ENCODE measurements at places on chromosomes 4 and X.
A peak's percentile ranks its signal among the peaks of the same experiment; 100 is the strongest.

DNA sequence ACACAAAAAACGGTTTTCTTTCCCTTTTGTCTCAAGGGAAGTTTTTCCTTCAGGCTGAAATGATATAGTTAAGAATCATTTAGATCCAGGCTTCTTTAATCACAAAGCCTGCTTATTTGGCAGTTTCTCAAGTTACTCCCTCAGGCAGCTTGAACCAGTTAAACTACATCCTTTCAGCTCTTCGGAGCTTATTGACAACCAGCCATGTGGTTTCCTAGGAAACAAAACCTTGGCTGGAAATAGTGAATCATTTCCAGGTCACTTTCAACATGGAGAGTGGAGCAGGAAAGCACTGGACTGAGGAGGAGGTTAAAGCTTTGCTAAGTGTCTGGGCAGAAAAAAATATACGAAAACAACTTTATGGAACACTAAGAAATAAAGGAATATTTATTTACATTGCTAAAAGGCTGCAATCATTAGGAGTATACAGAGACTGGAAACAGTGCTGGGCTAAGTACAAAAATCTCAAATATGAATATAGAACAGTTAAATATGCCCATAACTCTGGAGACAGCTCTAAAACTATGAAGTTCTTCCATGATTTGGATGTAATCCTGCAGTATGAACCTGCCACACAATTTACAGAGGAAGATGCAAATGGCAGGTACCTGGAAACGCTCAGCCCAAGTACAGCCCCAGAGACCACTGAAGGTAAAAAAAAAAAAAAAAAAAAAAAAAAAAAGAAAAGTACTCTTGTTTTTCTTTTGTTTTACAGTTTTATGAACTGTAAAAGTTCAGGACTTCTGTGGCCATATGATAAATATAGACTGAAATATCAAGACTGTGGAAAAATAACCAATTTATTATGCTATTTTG, 23.2 kb upstream of the AASDH start:
- DNase-seq = peak; percentile 91

DNA sequence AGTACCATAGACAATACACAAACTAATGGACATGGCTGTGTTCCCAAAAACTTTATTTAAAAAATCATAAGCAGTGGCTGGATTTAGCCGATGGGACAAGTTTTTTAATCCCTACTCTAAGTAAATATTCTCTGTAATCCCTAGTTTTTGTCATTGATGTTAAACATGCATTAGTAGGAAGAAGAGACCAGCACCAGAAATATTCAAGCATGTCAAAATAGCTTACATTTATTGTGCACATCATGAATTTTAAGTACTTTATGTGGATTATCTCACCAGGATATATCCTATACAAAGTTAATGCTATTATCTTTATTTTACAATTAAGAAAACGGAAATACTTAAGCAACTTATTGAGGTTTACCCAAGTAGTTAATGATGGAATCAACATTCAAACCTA, 46.0 kb downstream of the HSPA4L start:
- DNase-seq = no peak

DNA sequence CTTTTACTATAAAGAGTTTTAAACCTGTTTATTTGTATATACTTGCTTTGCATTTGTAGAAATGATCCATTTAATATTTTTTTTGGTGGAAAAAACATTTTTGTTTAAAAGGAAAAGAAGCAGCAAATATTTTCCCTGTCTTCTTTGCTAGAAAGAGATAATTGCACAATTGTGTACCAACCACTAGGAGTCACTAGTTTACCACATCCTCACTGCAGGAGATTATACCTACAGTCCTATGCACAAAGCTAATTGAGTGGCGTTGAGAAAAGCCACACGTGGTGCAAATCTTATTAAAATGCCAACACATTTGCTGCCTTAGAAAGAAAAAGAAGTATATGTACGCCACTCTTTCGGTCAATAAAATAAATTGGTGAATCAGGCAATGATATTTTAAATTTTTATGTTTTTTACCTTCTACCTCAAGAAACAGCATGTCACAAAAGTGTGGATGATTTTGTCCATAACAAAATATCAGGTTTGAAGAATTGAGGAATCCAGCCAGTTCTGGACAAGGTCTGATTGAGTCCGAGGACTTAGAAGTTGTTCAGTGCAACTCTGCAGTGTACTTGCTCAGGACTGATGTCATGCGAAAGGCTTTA, 102.9 kb downstream of the GRXCR1 start:
- DNase-seq = no peak

DNA sequence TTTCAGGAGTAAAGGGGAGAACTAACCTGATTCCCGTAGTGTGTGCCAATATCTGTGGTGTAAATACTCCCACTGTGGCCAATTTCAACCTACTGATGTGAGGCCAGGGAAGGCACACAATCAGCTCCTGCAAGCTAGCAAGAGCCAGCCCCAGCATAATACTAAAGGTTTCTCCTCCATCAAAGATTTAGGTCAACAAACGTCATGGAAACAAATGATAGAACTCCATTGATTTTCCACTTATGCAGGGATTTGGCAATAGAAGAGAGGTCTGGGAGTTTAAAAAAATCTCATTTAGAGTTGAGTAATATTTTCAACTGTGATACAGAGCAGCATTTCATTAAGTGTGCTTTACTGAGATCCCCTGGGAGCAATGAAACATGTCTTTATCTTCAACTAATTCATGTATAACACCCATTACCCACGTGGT, 15.8 kb upstream of the VEGFD start:
- no peak for DNase-seq

DNA sequence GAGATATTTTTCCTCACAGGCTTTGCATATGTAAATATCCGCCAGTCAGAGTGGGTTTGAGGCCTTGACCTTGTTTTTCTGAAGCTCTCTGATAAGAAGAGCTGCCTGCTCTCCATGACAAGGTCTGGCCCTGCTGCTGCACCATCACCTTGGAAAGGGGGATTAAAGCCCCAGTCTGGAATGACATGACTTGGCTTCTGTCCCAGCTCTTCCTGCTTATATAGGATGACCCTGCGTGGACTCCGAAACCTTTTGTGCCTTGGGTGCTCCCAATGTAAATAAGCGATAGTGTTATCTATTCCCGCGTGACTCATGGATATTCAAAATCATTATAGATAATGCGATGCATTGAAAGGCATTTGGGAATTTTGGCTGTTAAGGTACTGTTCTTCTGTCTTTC, 139.3 kb downstream of the BMPR1B start:
- no peak for DNase-seq

DNA sequence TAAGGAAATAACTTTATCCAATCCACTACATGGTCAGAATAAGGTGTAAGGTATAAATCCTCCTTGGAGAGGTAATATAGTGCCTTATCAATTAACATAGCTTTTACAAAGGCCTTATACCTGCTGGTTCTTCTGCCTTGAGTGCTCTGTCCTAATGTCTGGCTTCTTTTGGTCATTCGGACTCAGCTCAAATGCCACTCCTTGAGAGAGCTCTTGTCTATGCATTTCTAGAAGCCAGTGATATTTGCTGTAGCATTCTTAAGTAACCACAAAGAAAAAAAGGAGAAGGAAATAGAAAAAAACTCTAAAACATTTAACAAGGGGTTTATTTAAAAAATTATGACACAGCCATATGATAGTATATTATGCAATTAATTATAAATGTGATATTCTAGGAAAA, 444.8 kb upstream of the SLIT2 start:
- DNase-seq = no peak

GRCh38 chrX:109372716-109373115, 109.2 kb downstream of the GUCY2F start:
- DNase-seq = no peak

DNA sequence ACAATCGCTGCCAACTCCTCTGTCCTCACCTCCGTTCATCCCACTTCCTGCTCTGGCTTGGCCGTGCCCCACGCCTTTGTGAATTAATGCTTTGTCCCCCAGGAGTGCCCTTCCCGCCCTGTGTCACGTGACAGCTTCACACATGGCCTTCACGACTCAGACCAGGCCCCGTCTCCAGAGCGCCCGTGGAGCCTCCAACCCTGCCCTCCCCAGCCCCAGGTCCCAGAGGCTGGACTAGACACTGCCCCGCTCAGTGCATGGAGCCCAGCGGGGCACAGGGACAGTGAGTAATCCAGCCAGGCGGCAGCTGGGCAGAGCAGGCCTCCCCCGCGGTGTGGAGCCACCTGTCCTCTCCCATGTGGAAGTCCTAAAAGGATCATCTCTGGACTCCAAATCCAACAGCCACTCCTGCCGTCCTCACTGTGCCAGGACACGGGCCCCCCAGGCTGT, 7.4 kb downstream of the ADRA2C start:
- peak; percentile 53 for DNase-seq

DNA sequence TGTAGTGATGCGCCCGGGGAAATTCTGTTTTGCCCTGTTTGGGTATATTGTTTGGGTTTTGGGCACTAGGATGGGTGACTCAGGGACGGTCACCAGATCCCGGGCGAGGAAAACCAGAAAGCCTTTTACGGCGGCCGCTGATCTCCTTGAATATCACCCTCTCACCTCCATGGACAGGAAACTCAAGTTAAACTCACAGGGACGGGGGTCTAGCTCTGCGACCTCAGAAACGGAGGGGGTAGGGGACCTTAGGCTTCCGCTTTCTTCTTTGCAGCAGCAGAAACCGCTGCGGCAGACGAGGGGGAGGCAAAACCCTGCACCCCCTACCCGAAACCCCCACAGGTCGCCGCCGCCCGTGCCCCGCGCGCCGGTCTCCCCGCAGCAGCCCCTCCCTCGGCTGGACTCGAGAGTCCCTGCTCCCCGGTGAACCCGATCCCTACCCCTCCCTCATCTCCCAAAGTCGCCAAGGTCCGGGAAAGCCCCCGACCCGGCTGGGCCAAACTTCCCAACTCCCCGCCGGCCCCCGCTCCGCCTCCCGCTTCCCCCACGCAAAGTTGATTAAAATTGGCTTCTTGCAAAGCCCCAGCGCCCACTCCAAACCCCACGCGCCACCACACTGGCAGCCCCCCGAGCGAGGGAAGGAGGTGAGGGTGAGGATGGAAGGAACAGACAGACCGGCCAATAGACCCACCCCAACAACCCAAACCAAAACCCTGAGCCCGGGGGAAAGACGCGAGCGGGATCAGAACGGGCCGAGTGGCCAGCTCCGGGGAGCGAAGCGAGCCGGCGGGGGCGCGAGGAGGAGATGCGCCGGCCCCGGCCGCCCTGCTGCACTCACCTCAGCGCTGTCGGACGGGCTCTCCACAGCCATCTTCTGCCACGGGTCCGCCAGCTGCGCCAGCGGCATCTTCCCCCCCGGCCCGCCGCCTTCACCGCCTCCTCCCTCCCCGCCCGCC, 705 bp downstream of the RPS6KA3 start:
- DNase-seq = peak; percentile 41

- peak; percentile 71 for DNase-seq
Observed at GRCh38 chr4:139861471-139861870, 195.9 kb downstream of the MGST2 start.

DNA sequence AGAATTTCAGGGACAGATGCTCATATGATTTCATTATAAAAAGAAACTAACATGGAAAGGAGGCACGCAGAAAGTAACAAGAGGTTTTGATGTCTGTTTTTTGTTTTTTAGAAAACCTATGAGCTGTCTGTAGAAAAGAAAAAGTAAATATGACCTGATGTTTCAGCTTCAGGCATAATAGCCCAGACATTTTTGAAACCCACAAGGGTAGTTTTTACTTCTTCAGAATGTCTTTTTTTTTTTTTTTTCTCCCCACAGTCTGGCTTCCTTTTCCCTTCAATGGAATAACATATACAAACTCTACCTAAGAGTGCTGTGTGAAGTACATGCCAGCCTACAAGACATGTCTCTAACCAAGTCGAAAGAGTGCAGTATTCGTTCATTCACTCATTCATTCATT, 18.3 kb upstream of the STX18 start:
- no peak for DNase-seq

GRCh38 chr4:14254252-14254651, 626.7 kb upstream of the BOD1L1 start:
- DNase-seq = peak; percentile 69
